NCI-H2081 (cell line): ENCODE measurements at places on chromosomes 2 and 18.
A peak's percentile ranks its signal among the peaks of the same experiment; 100 is the strongest.

DNA sequence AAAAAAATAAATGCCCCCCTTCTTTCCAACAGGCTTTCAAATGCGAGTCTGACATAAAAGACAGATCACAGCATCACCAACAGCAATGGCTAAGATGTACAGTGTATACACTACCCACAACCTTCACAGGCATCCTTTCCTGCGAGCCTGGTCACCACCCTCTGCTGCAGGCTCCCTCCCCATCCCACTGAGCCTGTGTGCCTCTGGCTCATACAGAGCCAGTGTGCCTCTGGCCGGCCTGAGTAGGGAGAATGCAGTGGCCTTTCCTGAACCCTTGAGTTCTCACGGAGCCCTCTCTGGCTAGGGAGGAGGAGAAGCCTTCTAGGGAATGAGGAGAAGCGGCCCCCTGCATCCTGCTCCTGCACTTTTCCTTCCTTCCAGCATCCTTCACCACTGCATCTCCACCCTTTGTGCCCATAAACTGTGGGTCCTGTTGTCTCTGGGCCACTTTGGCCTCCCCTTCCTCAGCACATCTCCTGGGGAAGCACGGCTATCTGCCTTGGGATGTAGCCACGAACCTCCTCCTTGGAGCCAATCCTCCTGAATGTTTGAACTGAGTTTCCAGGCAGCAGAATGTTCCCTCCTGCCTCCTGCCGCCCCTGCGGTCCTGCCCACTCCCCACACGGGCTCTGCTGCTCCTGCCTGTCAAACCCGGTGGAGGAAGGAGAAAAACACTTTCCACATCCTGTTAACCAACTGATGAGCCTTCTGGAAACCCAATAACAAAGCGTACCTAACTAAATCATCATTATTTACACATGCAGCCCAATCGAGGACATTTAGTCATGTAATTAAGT, 22.5 kb downstream of the GYPC start:
- DNase-seq = no peak

GRCh38 chr18:40469851-40470250, 1485.2 kb upstream of the PIK3C3 start:
- DNase-seq = no peak

DNA sequence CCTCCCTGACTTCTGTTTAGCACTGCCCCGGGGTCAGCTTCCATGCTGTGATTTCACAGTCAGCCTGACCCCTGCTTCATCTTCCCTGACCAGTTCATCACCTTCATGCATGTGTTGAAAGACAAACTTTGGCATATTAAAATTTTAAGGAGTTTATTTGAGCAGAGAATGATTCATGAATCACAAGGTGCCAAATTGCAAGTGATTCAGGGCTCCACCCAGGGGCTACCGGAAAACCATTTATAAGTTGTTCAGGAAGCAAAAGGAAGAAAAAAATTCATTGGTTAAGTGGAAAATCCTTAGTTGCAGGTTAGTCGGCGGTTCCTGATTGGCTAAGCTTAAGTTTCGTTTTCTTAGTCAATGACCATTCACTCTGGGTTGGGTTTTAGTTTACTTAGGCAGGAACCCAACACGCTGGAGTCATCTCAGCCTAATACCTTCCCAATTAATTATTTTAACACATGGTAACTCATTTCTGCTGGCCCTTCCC, 10.6 kb downstream of the IL1F10 start:
- no peak for DNase-seq

- no peak for DNase-seq
These were observed 110.6 kb downstream of the MYCN start for GRCh38 chr2:16050908-16051489.

DNA sequence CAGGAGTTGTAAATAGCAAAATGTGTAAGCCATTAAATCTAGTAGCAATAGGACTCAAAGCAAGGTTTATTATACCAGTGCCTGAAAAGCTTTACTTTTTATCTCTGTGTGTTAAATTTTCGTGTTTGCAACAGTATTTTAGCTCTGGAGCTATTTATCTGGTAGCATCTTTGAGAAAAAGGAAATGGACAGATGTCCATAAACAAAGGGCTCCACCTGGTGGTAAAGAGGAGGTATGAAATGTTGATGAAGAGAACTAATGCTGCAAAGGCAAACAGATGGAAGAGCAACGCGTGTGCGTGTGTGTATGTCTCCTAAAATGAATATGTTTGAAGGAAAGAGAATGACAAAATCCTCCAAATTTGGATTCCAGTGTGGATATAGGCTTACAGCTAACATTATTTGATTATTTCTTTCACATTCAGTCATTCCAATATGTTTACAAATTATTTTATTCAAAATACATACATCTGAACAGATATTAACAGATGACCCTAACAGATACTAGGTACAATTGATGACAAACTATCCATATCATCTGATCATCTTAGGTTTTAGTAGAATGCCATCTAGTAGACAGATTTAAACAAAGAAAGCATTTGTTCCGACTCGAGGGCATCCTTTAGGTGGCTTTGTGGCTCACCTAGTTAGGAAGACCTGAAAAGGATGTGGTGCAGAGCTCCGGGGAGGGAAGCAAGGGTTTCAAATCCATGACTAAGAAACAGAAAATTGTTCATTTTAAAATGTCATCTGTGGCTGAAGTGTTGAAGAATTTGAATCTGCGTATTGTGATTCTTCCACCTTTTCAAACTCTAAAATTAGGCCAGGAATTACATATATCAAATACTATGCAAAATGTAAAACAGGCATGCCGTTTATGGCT, 383.3 kb downstream of the MTX2 start:
- DNase-seq = peak; percentile 71

DNA sequence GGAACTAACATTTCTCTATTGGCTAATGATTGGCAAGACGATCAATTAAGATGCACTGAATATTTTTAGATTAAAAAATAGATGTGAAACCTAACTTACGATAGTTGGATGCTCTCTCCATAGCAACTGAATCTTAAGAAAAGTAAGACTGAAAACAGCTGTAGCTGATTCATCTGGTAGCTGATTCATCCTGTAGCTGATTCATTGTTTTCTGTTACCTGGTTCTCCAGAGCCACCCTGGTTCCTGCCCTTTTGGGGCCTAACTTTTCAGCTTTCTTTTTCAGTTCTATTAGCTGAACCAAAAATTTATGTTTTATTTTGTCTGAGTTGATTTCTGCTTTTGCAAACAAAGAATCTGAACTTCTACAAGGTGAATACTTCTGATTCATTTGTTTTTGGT, 22.7 kb upstream of the SPR start:
- no peak for DNase-seq

DNA sequence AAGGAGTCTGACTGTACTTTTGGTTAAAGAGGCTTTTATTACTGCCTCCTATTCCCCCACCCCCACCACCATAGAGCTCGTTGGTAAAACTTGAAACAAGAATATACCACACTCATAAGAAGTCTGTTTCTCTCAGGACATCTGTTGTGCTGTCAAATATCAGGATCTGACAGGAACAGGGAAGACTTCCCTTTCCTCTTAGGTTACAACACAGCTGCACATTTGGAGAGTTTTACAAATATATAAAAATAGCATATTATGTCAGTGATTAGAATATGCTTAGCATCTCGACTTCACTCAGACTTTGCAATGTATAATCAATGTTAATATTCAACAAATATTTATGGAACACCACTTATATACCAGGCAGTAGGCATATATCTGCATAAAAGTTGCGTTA, 439.6 kb upstream of the REG3G start:
- no peak for DNase-seq

DNA sequence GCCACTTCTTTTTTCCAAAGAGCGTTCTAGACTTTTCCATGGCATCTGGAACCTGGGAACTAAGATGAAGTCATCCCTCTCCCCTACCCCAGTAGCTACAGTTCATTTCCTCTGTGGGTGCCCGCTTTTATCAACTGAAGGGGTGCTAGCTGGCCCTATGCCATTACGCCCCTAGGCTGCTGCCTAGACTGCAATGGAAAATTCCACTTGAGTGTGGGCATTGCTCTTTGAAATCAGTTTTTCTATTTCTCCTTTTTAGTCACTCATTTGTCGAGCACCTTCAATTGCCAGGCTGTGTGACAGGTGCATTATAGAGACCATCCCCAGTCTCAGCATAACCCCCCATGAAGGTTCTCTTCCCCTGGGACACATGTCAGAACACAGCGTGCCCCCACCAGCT, 7.3 kb downstream of the TEX51 start:
- no peak for DNase-seq

GRCh38 chr18:77249569-77250500, at the start of gene GALR1:
Gene GALR1 (plus strand): TSS chr18:77249848. CDS start chr18:77250549, 701 bp downstream.
- peak; percentile 70 for DNase-seq

- no peak for DNase-seq
These were observed 256.9 kb upstream of the DDX18 start for GRCh38 chr2:117557626-117558025.

DNA sequence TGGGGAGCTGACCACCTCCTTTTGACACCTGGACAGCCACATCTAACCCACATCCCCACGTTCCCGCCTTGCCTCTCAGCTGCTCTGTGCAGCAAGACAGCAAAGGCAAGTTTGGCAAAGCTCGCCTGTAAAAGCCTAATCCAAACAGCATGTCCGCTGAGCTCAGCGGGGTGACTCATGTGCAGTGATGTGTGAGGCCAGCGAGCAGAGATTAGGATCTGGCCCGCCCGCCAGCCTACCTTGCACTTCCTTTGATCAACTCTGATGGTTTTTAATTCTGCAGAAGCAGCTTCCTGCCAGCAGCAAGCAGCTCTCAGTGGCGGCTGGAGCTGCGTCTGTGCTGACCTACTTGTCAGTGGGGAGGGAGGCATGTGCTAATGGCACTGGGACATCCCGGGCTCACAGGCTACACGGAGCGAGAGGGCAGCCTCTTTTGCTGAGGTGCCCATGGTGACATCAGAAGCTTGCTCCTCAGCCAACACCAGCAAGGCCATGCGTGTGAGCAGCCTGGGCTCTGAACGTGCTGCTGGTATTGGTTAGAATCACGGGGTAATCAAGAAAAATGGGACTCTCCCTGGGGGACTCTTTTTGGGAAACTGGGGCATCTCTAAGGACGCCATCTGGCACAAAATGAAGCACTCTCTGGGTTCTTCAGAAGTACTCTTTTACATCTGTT, 36.0 kb upstream of the EML4 start:
- peak; percentile 78 for DNase-seq

DNA sequence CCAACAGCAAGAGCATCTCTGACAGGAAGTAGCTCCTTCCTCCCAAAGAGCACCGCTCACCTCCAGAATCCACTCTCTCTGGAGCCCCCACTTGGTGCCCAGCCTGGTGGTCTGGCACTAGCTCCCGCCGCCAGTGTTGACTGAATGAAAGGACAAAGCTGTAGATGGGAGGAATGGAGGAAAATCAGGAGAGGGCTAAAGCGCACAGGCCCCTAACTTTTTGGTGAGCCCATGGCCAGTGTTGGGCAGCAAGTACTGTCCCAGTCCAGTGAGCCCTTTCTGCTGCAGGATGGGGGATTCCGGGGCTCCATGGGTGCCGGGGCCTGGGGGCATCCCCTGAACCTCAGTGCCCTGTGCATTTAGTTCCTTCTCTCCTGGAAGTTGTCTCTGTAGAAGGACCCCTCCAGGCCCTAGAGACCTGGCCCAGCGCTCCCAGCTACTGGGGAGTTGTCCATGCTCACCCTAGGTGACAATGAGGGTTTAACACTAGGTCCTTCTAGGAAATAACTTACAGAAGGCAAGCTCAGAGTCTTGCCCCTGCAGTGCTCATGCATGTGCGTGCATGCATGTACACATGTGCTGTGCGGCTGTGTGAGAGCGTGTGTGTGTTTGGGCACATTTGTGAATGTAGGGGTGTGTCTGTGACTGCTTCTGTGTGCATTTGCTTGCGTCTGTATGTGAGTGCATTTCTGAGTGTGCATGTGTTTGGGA, 33.6 kb downstream of the GLI2 start:
- DNase-seq = no peak

DNA sequence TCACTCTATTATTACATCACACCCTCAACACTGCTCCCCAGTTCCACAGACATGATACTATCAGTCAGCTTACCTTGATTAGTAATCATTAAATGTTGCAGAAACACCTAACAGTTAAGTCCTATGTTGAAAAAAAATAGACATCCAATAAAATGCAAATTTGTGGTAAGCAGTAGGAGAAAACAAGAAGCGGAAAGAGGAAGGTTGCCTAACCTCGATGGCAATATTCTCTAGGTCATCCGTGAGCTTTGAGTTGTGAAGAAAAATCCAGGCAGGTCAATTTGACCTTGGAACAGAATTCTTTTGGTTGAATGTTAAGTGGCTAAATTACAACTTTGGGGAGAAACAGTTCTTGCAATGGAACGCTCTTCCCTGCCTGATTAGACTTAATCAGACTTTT, 264.4 kb downstream of the AFF3 start:
- no peak for DNase-seq

- no peak for DNase-seq
These were observed 33.7 kb downstream of the LANCL1 start for GRCh38 chr2:210442878-210443277.
